ENCODE measurements at places on chromosomes 3 and 15.
A peak's percentile ranks its signal among the peaks of the same experiment; 100 is the strongest.

GRCh38 chr3:61381745-61382392, 130.6 kb upstream of the FHIT start:
- no peak for DNase-seq

GRCh38 chr15:39156646-39157250, 424.1 kb upstream of the THBS1 start:
- DNase-seq = no peak

DNA sequence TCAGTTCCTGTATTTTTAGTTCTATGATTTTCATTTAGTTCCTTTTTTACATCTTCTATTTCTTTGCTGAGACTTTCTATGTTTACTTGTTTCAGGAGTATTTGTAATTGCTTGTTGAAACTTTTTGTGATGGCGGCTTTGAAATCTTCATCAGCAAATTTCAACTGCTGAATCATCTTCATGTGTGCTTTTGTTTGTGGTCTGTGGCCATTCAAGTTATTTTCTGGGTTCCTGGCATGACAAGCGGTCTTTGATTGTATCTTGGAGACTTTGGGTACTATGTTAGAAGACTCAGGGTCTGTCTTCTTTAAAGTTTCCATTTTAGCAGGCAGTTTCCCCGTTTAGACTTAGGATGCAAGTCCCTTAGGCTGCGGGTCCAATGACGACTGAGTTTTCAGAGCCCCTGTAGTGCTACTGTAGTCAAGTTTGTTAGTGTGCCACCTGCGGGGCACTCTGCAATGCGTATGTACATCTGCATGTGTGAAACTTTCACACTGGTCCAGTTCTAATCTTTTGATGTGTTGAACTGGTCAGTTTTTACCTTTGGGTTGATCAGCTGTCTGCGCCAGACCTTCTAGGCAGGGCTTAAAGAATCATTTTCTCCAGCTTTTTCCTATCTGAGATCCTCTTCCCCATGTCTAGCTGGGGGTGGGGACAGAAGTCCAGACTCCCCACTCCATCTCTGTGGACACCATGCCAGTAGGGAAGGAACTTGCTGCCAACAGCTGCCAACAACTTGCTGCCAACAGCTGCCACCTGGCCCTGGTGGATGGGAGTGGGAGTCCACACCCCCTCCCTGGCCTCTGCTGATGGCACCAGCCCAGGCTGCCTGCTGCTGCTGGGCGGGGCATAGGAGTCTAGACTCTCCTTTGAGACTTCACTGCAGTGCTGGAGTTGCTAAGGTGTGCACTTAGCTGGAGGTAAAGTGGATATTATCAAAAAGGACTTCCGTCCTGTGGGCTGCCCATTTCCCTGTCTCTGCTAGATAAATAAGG, 190.9 kb downstream of the TJP1 start:
- peak; percentile 58 for DNase-seq

DNA sequence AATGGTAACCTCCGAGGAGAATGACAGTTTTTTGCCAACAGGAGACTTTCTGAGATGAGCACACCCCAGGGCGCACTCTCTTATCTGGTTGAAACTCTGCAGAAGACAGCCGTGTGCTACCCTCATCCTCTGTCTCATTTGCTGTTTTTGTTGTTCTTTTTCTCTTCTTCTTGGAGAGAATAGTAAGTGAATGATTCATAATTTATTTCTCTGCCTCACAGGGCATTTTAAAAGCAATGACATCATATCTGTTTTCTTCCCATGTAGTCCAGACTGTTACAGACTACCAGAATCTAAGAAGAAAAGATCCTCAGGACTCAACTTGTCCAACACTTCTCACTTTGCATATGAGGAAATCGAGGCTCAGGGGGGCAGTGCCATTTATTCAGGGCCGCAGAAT, 771.1 kb upstream of the GRM7 start:
- DNase-seq = no peak

DNA sequence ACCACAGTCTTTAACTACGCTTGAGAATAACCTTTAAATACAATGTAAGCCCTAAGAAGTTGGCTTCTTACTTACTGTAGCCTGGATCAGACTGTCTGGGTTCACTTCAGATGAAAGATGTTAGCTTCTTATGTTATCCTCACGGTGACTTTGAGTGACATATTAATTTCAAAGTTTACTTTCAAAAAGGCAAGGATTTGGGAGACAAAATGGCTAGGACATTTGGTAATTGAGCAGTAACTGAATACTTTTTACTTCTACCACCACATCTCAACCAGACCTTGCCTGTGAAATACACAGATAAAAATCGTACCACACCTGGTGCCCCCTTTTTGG, 36.0 kb upstream of the BNIP2 start:
- DNase-seq = no peak

GRCh38 chr3:125168711-125169393, 43.7 kb downstream of the SLC12A8 start:
- DNase-seq = no peak

- DNase-seq = no peak
Measured at GRCh38 chr15:47820057-47820746, 102.9 kb downstream of the SEMA6D start.

GRCh38 chr3:175656461-175656860, 797.3 kb downstream of the NAALADL2 start:
- no peak for DNase-seq

DNA sequence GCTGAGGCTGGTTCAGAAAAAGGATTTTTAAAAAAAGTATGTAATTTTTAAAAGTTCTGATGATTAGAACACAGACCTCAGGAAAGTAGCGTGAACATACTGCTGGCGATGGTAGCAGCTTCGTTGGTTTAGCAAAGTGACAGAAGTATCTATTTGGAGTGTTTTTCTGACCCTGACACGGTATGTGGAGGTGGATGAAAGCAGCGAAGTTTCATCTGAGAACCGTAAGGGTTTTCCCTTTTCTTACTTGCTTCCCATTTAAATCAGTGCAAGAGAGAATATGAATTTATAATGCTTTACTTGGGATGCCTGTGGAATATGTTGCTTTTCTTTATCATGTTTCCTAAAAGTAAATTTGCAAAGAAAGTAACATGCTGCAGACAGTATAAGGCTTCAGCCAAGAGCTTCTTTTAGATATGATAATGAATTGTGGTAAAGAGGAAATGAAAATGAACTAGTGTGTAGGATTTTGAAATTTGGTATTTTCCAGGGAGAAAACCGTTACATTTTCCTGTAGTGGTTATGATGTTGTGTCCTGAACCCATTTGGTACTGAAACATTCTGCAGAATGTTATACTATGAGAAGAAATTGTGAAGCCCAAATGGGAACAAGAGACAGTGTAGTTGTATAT, 3.9 kb downstream of the CHST2 start:
- DNase-seq = no peak

DNA sequence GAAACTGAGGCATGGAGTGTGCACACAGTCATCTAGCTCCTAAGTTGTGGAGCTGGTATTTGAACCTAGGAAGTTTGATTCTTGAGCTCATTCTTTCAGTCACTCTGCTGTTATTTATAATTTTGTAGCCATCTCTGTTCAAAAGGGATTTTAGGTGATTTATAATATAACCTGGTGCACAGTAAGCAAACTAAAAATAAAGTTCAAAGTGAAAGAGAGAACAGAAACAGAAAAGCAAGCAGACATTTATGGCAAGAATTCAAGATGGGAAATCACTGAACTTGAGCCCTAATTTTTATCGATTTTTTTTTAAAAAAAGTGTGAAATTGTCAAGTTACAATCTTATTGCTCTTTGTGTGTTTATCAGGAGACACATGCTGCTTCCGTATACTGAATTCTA, 71.4 kb upstream of the SLC7A14 start:
- DNase-seq = no peak

GRCh38 chr3:119662604-119663373, 2.4 kb upstream of the POPDC2 start:
- DNase-seq = no peak

DNA sequence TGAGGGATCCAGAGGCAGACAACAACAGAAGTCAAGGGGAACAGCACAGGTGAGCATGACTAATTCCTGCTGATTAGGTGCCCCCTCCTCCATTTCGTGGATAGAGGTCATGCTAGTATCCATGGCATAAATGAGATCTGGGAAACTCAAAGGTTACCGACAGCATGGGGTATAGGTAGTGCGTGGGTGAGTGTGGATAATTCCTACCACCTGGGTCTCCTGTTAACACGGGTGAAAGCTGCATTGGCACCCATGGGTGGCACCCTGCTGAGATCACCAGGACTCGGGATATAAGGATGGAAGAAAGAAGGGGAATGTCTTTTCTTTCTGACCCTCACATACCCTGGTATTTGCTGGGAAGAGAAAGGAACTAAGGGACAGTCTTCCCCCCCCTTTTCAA, 14.4 kb upstream of the CHST2 start:
- no peak for DNase-seq

- DNase-seq = no peak
Measured at GRCh38 chr3:122312826-122313225, 12.2 kb upstream of the CSTA start.

- DNase-seq = no peak
Measured at GRCh38 chr3:195173657-195174056, 97.3 kb downstream of the XXYLT1 start.

DNA sequence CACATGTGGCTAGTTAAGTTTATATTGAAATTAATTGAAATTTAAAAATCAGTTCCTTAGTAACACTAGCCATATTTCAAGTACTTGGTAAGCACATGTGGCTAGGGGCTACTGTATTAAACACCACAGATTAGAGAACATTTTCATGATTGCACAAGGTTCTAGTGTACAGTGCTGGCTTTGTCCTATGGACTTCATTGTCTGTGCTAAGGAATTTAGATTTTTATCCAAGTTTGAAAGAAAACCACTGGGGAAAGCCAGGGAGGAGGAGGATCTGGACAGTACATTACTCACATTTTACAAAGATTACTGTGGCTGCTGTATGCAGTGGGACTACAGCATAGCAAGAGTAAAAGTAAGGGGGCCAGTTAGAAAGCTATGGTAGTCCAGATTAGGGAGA, 13.9 kb downstream of the STAC start:
- no peak for DNase-seq

DNA sequence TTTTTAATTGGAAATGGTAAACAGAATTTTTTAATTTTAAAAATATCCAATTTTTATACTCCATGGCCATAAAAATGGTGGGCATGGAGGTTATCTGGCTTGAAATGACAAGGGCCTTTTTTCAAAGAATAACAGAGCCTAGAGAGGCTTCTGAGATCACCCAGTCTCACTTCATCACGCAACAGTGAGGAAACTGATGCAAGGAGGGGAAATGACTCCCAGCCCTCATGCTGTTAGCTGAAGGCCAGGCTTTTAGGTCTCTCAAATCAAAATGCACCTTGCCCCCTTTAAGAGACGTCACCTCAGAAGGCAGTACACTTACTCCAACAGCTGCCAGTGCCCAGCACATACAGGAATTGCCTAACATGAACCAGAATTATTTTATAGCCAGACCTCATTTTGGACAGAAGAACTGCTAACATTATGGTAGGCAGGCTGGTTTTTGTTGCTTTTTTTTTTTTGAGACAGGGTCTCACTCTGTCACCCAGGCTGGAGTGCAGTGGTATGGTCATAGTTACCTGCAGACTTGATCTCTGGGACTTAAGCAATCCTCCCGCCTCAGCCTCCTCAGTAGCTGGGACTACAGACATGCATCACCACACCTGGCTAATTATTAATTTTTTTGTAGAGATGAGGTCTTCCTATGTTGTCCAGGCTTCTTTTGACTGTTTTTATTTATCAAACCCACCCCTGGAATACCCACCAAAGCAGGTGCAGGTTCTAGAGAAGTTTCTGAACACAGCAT, 9.1 kb downstream of the RAB43 start:
- DNase-seq = no peak

GRCh38 chr3:65576966-65577365, 461.8 kb downstream of the MAGI1 start:
- DNase-seq = no peak

- no peak for DNase-seq
Measured at GRCh38 chr3:138867996-138868395, 33.3 kb upstream of the PIK3CB start.

GRCh38 chr3:185585518-185585858, 607 bp upstream of the SENP2 start:
- DNase-seq = no peak

DNA sequence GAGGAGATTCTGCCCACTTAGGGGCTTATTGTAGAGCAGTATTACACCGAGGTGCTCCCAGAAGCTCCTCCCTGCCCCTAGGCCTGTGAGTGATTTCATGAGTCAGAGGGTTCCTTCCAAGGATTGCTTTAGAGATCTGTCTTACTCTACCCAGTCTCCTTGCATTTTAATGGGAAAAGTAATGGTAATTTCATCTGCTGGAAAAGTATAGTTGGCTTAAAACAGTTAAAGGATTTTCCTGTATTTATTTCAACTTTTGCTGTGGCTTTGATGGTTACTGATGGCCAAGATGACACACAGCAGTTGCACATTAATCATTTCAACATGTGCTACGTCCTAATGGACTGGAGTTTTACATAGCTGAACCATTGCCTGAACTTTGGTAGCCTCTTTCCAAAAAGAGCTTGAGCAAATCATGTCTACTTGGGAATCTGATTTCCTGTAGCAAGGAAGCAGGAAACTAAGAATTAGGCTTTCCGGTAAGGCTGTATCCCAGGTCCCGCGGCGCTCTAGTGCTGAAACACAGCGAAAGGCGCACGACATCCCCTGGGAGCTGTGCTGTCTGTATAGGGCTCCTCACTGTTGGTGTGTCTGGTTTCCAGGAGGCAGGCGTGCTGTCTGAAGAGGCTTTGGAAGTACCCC, 9.2 kb upstream of the PGPEP1L start:
- DNase-seq = no peak

DNA sequence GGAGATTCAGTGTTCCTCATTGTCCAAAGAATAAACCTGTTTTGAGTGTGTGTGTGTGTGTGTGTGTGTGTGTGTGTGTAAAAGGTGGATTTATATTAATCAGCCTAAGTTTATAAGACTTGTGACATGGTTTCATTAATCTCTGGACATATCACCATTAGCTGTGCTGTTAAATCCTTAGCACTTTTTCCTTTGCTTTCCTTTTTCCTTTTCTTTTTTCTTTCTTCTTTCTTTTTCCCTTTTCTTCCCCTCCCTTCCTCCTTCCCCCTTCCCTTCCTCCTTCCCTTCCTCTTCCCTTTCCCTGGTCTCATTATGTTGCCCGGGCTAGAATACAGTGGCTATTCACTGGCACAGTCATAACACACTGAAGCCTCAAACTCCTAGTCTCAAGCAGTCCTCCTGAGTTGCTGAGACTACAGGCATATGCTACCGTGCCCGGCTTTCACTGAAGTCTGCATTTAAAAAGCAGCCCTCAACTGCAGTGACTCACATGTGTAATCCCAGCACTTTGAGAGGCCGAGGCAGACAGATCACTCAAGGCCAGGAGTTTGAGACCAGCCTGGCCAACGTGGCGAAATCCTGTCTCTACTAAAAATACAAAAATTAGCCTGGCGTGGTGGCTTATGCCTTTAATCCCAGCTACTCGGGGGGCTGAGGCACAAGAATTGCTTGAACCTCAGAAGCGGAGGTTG, 28.6 kb upstream of the ITPKA start:
- no peak for DNase-seq

GRCh38 chr3:194321693-194322640, 29.2 kb downstream of the CPN2 start:
- DNase-seq = no peak

DNA sequence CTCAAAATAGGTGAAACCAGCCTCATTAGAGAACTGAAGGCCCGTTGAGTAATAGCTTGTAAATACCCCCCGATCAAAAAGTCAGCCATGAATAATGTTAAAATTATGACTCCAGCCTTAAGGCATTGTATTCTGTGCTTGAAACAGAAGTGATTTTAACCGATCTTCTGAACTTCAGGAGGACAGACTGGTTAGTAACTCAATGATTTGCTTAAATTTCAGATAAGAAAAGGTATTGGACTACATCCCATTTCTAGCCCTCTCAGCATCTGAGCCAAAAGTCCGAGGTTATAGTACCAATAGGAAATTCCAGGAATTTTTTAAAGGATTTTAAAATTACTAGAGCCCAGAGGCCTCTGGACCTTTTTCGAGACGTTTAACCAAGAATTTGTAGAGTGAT, 67.7 kb upstream of the FGF12 start:
- no peak for DNase-seq

Data from NCI-H510A (cell line).